ENCODE measurements at places on chromosomes 3 and 15.
A peak's percentile ranks its signal among the peaks of the same experiment; 100 is the strongest.

GRCh38 chr3:5343459-5343858, 156.0 kb downstream of the EDEM1 start:
- no peak for DNase-seq

GRCh38 chr3:150341891-150342290, 66.2 kb upstream of the TSC22D2 start:
- DNase-seq, result no peak

DNA sequence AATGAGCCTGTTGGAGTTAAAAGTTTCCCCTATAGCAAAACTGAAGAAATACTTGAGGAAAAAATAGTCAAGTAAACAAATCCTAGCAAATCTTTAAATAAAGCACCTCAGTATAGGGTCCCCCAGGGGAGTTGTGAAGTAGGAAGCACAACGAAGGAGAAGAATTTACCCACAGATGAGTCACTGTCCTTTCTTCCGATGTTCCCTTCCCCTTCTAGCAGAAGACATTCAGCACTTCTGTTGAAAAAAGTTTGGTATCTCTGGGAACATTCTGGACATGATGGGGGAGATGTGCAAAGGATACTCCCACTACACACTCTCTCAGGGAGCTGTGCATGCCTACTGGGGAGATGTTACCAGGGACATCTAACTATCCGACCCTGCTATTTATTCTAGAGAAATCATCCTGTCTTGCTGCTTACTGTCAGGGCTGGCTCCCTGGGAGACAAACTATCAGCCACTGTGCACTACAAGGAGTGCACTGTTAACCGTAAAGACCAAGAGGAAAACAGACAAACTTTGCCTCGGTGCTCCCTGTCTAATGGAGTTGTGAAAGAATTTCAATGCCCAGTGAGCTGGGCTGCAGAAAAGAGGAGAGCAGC, 93.8 kb downstream of the RFTN1 start:
- DNase-seq, result no peak

DNA sequence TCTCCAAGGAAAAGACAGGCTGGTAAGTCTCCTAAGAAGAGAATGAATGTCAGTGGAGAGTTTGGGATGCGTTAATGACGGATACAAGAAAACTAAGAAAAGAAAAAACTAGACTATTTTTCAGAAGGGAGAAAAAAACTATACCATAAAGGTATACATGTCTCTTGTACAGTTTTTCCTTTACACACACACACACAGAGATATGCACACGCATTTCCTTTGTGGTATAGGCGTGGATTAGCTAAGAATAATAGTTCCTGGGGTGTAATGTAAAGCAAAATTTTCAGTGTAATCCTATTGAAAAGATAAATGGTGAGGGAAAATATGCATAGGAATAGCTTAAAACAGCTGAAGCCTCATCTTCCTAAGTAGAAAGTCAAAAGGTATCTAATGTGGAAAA, 36.3 kb downstream of the GABPB1 start:
- no peak for DNase-seq

DNA sequence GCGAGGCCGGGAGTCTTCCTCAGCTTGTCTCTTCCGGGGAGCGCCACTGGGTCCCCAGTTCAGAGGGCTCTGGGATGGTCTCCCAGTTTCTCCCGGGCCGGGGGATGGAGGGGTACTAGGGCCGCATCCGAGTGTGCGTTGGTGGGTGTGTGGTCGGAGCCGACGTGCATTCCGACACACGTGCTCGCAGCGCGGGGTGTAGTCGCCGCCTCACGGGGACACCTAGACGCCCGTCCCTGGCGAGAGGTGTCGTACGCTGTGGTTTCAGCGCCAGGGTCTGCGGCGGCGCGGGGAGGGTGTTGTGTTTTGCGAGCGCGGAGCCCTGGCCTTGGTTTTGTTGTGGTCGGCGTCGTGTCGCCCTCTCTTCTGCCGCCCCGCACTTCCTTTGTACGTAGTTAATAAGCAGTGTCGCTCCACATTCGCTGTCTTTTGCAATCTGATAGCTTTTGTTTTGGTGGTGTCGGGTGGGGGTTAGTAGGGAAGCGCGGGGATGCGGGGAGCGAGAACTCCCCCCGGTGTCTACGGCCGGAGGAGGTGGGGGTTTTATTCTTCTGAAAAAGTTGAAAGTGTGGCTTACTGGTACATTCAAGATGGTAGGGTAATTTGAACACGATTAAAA, 2.2 kb downstream of the IGF1R start:
- DNase-seq, result peak; percentile 49
